HS-5 (cell line): ENCODE measurements at places on chromosomes 13 and 19.

GRCh38 chr13:77733674-77734073, 36.2 kb downstream of the SLAIN1 start:
- DNase-seq: no peak

DNA sequence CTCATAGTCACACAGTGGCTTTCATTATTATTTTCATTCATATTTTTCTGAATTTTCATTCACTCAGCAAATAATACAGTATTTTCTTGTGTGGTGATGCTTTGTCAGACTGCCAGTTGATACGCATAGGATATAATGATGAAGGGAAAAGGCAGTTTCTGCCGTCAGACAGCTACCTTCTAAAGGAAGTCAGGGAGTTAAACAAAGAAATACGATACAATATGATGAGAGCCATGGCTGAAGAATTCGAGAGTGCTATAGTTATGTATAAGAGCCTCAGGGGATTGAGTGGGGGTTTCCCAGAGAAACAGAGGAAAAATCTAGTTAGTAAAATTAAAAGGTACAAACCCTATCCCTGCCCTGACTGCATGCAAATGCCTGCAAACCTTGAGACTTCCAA, 479.1 kb downstream of the OLFM4 start:
- DNase-seq: no peak

DNA sequence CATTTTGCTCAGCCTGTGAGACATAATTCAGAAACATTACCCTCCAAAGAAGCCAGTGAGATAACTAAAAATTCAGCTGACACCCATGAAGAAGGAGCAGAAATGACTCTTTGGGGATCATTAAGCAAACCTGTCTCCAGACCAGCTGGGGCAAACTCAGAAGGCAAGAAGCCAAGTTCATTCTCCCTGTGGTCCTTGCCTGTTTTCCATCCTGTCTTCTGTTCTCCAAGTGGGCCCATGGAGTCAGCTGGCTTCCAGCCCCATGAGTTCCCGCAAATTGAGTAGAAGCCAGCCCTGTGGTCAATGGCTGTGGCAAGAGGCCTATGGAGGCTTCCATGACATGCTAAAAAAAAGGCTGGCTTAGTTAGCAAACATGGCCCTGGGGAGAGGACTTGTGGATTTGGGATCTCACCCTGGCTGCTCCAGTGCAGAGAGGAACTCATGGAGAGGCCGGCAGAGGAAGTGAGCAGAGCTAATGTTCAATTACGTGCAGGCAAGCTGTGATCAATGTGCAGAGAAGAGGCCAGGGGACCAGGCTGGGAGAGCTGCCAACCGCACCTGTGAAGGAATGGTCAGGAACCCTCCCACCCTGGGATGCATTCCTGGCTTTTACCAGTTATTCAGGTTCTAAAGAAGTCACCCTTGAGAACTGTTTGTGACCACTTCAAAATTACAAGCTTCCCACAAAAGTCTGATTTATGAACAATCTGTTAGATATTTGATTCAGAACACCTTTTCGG, 229.1 kb downstream of the TSHZ3 start:
- no peak for DNase-seq

DNA sequence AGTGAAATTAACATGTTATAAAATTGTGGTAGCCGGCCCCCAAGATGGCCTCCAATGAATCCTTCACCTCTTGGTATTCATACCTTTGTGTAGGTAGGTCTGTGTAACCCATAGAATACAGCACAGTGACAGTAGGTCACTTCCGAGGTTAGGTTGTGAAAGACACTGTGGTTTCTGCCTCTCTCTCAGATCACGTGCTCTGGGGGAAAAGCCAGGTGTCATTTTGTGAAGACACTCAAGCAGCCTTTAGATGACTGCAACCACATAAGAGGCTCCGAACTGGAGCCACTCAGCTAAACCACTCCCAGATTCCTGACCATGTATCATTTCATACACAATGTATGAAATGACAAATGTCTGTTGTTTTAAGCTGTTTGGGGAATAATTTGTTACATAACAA, 9.8 kb upstream of the USPL1 start:
- DNase-seq: no peak

DNA sequence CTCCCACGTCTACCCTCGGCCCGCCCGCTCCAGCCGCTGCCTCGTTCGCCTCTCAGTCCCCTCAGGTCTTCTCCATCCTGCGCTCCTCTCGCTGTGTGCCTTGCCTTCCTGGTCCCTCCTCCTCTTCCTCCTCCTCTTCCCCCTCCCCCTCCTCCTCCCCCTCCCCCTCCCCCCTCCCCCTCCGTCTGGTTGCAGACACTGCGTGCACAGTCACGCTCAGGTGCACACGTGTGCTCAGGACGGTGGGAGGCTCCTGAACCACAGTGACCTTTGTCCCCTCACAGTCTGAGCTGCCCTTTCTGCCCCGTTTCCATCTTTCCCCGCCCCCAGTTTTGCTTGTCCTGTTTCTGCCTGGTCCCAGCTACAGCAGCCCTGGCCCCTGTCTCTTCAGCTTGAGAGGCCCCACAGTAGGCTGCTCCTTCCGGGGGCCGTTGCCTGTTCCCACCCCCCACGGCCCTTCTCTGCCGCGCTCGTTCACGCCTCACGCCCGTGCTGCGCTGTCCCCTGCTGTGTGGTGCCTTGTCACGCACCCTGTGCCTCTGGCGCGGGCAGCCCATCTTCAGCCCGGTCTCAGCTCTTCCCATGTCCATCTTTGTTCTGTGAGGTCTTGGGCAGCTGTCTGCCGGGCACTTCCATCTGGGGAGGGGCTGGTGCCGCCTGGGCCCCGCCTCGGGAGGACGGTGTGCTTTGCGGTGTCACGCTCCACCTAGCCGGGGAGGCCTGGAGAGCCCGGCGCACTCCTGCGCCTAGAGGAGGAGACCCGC, 13.8 kb upstream of the RPS15 start:
- DNase-seq: no peak

DNA sequence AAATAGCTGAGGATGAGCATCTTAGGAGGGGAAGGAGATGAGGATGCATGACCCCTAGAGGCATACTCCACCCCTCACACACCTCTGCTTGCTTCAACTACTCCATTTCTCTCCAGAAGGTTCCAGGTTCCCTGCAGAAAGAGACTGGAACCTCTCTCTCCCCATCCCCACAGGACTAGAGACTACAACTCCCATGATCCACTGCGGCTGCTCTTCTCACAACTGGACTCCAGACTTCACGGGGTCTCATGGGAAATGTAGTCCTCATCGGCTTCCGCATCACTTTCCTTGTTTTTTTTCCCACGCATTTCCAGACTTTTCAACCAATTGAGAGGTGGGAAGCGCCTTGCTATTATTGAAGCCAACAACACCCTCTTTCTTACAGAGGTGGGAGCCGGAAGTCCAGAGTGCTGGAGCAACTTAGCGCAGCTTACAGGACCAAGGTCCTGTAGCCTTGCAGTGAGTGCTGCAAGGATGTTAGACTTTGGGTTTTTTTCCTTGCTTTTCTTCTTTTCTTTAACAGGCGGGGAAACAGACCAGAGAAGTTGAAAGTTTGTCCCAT, 13.9 kb upstream of the CACNG6 start:
- peak; percentile 76 for DNase-seq

DNA sequence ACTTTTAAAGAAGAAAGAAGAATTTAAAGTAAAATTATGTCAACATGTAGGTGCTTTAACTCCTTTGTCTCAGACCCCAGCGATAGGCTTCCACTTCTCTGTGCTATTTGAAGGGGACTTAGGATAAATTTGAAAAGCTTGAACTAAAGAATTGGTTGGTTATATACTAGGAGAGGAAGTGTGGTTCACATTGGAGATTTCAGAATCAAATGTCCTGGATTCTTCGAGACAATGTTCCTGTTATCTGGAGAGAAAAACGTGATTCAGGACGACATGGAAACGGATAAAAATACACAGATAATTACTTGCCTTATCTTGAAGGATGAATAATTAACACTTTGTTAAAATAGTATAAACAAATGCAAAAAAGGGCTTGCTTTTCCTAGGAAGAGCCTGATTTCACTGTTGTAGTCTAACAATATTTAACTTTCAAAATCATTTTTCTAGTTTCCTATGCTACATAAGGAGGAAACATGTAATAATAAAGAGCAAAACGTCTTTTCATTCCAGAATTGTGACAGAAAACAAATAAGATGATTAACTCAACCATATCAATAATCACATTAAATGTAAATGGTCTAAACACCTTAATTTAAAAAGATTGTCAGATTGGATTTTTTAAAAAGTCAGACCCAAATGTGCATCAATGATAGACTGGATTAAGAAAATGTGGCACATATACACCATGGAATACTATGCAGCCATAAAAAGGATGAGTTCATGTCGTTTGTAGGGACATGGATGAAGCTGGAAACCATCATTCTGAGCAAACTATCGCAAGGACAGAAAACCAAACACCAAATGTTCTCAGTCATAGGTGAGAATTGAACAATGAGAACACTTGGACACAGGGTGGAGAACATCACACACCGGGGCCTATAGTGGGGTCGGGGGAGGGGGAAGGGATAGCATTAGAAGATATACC, 724 bp upstream of the ZNF780A start:
- DNase-seq: no peak

- no peak for DNase-seq
Observed at GRCh38 chr19:17309965-17310461, 650 bp downstream of the DDA1 start.

GRCh38 chr13:36421447-36421846, 10.8 kb upstream of the CCNA1 start:
- DNase-seq: no peak

GRCh38 chr19:13441810-13442512, 64.3 kb downstream of the CACNA1A start:
- DNase-seq: no peak

GRCh38 chr13:28329395-28330158, 165.4 kb downstream of the FLT1 start:
- peak; percentile 70 for DNase-seq

- DNase-seq: peak; percentile 85
Observed at GRCh38 chr19:40576585-40577451, at the start of gene SHKBP1. Gene SHKBP1, plus strand, starts transcription at chr19:40576873. Its CDS starts 27 bp downstream, at chr19:40576900.

GRCh38 chr13:41710771-41711170, 250.1 kb downstream of the VWA8 start:
- no peak for DNase-seq

DNA sequence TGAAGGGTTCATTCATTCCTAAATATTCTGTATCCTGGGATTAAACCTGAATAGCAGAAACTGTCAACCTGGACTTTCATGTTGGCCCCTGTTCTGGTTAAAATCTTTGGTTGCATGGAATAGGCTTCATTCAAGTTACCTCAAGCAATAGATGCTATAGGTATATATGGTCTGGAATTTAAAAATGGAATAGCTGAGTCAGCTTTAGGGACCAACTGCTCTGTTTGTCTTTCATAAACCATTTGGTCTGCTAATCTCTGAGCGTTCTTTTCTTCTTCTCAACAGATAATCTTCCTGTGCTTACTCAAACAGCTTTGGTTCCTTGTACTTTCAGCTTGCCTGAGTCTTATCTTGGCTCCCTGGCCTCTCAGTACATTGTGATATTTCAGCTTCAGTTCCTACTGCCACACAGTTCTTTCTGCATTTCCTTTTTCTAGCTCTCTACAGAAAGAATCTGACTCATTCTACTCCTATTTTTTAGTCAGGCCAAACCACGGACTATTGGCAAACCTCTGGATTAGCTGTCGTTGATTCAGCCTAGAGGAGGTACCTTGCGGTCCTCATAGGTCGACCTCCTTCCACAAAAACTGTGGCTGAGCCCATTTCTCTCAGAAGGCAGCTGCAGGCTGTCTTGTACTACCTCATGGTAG, 35.9 kb upstream of the MAB21L1 start:
- peak; percentile 63 for DNase-seq

DNA sequence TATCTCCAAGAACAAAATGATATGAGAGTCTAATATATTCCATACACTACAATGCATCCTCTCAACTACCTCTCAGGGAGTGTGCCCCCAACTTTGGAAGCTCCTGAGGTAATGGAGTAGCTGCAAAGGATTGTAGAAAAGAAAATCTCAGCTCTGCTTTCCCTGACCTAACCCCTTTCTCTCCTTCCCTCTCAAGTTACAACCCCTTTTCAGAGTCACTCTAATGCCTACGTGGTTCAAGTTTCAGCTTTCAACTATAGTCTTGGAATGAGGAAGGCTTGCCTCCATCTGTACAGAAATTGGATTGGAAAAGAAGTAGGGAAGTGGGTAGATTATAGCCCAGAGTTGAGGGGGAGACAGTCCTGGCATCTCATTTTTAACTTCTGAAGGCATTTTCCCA, 256.0 kb downstream of the PCDH9 start:
- DNase-seq: no peak

DNA sequence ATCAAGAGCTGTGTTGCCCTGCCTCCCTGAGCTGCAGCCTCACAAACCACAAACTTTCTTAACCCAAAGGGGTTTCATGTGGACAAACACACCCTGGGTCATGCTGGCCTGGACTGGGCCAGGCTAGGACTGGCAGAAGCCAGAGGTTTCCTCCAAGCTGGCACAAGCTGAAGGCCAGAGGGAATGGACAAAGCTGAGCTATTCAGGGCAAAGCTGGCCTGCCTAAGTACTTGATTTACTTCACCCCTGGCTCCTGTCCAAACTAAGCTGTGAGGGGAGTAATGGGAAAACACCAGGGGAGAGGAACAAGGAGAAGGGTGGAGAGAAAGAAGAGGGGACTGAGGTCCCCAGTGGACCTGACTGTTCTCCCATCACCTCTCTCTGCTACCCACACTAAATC, 6.2 kb downstream of the CPAMD8 start:
- DNase-seq: no peak

DNA sequence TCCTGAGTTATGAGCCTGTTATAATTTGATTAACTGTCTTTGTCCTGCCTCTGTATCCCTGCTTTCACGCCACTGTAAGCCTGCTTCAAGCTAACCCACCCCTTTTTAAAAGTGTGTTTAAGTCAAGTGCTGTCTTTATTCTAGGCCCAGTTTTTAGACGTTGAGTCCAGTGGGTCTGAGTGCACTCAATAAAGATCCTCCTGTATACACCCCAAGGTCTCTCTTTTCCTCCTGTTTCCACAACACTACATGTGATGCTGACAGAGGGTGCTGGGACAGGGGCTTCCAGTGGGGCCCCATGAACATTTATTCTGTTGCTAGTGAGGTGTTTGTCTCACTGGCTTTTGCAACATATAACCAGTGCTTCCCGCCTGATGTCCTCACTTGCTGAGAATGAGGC, 6.7 kb upstream of the F2RL3 start:
- DNase-seq: no peak

DNA sequence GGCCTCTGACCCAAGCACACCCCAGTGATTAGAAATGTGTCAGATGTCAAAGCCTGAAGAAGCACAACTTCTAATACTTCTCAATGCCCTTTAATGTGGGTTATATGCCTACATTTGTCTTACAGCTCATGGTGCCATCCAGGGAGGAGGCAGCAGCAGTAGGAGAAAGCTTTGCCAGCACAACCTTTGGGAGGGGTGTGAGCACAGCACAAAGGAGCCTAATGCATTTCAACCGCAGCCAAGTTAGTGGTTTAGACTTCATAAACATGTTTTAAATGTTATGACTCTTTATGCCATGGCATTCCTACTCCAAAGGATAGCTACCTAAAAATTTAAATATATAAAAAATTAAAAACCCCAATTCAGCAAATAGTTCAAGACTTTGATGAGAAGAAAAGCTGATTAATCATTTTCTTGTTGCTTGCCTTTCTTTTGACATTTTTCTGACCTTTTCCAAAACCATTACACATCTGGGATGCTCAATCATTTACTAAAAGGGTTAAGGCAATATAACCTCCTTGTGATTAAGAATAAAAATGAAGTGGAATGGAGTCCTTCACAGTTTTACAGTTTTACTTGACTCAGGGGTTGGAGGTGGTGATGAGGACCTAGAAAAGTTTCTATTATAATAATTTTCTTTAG, 142.7 kb downstream of the DLEU7 start:
- DNase-seq: no peak

GRCh38 chr13:21996049-21996448, 325.2 kb downstream of the FGF9 start:
- no peak for DNase-seq

- DNase-seq: peak; percentile 26
Observed at GRCh38 chr13:34462843-34463242, 479.2 kb upstream of the NBEA start.

- no peak for DNase-seq
Observed at GRCh38 chr13:74774264-74774663, 640.1 kb upstream of the KLF12 start.
